ENCODE measurements at places on chromosomes 11 and 22.

GRCh38 chr22:45429981-45430775 is 16.7 kb downstream of the RIBC2 start:
- no peak overlapping the region for H3K27ac ChIP-seq
- H3K4me3 ChIP-seq, result no peak overlapping the region
- no peak for DNase-seq
- no peaks in the 10 kb centered on the region for H3K36me3 ChIP-seq

- H3K4me3 ChIP-seq, result no peak overlapping the region
- H3K4me1 ChIP-seq, result peaks cover 16% of the 10 kb centered on the region
- no peak for DNase-seq
- no peak overlapping the region for H3K27ac ChIP-seq
Measured at GRCh38 chr11:117833401-117833891, 8.9 kb upstream of the FXYD2 start.

- DNase-seq, result no peak
- peaks cover 3% of the 10 kb centered on the region for H3K36me3 ChIP-seq
- H3K4me3 ChIP-seq, result peak overlapping the region; percentile 15
- no peak overlapping the region for H3K27ac ChIP-seq
Measured at GRCh38 chr11:13009921-13010748, 1.0 kb downstream of the RASSF10 start.

DNA sequence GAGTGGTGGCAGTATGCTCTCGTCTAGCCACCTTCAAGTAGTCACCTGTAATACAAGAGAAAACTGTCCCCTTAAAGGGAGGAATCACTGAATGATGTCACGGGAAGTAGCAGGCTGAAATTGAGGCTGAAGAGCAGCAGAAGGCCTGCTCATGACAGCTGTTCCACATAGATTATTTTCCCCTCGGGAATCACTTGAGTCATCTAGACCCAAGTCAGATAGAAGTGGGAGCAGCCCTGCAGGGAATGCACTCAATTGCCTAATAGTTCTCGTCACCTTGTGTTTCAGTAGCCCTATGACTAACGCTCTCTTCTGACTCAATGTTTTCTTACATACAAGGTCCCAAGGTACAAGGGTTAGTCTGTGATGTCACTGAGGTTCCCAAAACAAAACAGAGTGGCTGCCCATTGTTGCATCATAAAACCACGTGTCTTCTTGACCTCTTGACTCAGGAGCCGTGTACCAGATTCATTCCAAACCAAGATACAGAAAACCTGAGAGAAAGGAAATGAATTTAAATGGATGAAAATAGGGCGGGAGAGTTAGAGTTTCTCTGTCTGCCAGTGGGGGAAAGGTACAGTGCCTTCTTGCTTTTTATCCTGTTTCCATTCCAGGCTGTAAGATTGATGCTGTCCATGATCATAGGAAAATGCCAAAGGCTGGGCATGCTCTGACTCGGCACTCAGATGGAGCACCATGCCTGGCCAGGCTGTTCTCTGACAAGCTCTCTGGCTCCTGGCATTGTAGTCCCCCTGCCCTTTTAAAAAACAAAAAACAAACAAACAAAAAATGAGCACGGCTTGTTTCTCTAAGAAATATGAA is 21.6 kb upstream of the C11orf96 start:
- no peak for DNase-seq
- H3K27me3 ChIP-seq, result no peaks in the 10 kb centered on the region
- H3K4me1 ChIP-seq, result peaks cover 3% of the 10 kb centered on the region
- peaks cover 5% of the 10 kb centered on the region for H3K36me3 ChIP-seq
- H3K4me3 ChIP-seq, result no peak overlapping the region

GRCh38 chr11:30125456-30125855 is 105.4 kb upstream of the FSHB start:
- peaks cover 2% of the 10 kb centered on the region for H3K4me1 ChIP-seq
- H3K27ac ChIP-seq, result no peak overlapping the region
- no peaks in the 10 kb centered on the region for H3K36me3 ChIP-seq
- H3K4me3 ChIP-seq, result no peak overlapping the region
- DNase-seq, result no peak
- peaks cover 29% of the 10 kb centered on the region for H3K27me3 ChIP-seq

GRCh38 chr11:79165908-79166307 is 274.9 kb downstream of the TENM4 start:
- no peak for DNase-seq
- no peak overlapping the region for H3K27ac ChIP-seq
- no peak overlapping the region for H3K4me3 ChIP-seq
- no peaks in the 10 kb centered on the region for H3K27me3 ChIP-seq
- no peaks in the 10 kb centered on the region for H3K36me3 ChIP-seq
- H3K4me1 ChIP-seq, result no peaks in the 10 kb centered on the region

GRCh38 chr11:64124147-64124546 is 41.8 kb downstream of the MACROD1 start:
- no peak overlapping the region for H3K27ac ChIP-seq
- no peak for DNase-seq
- no peaks in the 10 kb centered on the region for H3K27me3 ChIP-seq
- H3K4me3 ChIP-seq, result no peak overlapping the region
- peaks cover 2% of the 10 kb centered on the region for H3K4me1 ChIP-seq
- no peaks in the 10 kb centered on the region for H3K36me3 ChIP-seq

DNA sequence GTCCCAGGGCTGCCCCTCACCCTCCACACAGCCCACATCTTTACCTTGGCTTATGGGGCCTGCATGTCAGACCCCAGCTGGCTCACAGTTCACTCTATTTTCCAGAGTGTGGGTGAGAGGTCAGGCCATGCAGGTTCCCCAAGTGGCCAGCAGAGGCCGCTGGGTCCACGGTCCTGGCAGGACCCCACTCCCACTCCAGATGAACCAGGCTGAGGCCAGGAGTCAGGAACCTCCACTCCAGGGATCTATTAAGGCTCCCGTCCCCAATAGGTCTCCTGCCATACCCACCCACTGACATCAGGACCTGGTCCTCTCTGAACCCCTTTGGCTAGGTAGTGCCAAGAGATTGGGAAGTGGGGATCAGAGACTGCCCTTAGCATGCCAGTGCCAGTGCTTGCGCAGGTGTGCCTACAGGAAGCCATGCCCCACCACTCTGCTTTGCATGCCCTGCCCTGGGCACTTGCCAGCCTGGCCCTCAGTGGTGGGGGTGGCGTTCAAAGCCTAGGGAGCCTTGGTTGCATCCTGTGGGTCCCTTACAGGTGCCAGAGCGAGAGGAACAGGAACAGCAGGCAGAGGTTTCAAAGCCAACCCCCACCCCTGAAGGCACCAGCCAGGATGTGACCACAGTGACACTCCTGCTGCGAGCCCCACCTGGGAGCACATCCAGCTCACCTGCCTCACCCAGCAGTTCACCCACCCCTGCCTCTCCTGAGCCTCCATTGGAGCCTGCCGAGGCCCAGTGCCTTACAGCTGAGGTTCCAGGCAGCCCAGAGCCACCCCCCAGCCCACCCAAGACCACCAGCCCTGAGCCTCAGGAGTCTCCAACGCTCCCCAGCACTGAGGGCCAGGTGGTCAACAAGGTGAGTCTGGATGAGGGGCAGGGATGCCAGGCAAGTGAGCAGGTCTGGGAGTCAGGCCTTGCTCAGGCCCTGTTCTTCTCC is 8.3 kb downstream of the SMTN start:
- no peaks in the 10 kb centered on the region for H3K27me3 ChIP-seq
- H3K27ac ChIP-seq, result no peak overlapping the region
- no peaks in the 10 kb centered on the region for H3K36me3 ChIP-seq
- DNase-seq, result peak; percentile 24

DNA sequence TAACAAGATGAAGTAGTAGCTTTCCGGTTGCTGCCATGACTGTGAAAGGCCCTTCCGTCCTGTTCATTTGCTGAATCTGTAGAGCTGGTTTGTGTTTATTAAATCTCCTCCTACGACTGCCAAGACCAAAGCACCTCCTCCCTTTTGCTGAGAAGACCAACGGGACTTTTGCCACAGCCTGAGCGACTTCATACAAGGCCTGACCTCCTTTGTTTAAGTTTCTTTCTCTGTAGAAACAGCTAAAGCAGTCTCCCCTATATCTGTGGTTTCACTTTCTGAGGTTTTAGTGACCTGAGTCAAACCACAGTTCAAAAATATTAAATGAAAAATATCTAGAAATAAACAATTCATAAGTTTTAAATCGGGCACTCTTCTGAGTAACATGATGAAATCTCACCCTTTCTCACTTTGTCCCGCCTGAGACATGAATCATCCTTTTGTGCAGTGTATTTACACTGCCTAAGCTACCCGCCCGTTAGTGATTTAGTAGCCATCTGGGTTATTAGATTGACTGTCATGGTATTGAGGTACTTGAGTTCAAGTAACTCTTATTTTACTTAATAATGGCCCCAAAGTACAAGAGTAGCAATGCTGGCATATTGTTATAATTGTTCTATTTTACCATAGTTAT is 119.1 kb upstream of the LRRC4C start:
- no peaks in the 10 kb centered on the region for H3K36me3 ChIP-seq
- no peaks in the 10 kb centered on the region for H3K27me3 ChIP-seq
- H3K27ac ChIP-seq, result no peak overlapping the region
- H3K4me1 ChIP-seq, result no peaks in the 10 kb centered on the region
- no peak overlapping the region for H3K4me3 ChIP-seq

DNA sequence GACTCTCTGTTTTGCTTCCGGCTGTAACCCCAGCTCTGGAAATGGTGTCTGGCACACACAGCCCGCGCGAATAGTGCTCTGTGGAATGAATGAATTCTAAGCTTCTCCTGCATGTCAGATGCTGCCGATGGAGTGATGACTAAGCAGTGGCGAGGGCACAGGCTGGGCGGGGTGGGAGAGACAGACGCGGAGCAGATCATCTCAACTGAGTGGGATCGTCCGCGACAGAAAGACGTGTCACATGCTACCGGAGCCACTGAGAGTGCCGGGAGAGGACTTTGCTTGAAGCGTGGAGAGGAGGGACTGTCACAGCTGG is 334.5 kb downstream of the CTTN start:
- H3K27ac ChIP-seq, result no peak overlapping the region
- H3K36me3 ChIP-seq, result no peaks in the 10 kb centered on the region
- no peak overlapping the region for H3K4me3 ChIP-seq
- peaks cover 18% of the 10 kb centered on the region for H3K27me3 ChIP-seq

DNA sequence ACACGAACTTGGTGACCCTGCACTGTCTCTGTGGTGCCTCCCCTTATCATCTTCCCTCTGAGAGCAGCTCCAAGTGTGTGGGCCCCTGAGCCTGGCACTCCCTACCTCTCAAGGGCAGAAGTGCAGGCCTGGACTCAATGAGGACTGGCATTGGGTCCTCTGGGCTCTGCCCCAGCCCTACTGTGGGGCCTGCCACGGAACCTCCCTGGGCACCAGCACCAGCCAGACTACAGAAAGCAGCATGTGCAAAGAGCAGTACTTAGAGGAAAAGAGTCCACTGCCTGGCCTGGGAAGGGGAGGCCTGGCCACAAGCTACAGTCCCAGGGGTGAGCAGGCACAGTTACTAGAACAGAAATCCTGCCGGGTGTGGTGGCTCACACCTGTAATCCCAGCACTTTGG is 222.5 kb downstream of the DSCAML1 start:
- no peak overlapping the region for H3K27ac ChIP-seq
- DNase-seq, result no peak
- peaks cover 39% of the 10 kb centered on the region for H3K27me3 ChIP-seq

- H3K36me3 ChIP-seq, result peaks cover 9% of the 10 kb centered on the region
- DNase-seq, result no peak
- peak overlapping the region; percentile 47 for H3K27ac ChIP-seq
- peaks cover 16% of the 10 kb centered on the region for H3K4me1 ChIP-seq
Measured at GRCh38 chr22:45329530-45329936, 19.8 kb downstream of the FAM118A start.

GRCh38 chr11:8531312-8531711 is 62.7 kb downstream of the STK33 start:
- no peak overlapping the region for H3K4me3 ChIP-seq
- peaks cover 35% of the 10 kb centered on the region for H3K27me3 ChIP-seq
- H3K4me1 ChIP-seq, result peaks cover 2% of the 10 kb centered on the region
- H3K36me3 ChIP-seq, result no peaks in the 10 kb centered on the region

DNA sequence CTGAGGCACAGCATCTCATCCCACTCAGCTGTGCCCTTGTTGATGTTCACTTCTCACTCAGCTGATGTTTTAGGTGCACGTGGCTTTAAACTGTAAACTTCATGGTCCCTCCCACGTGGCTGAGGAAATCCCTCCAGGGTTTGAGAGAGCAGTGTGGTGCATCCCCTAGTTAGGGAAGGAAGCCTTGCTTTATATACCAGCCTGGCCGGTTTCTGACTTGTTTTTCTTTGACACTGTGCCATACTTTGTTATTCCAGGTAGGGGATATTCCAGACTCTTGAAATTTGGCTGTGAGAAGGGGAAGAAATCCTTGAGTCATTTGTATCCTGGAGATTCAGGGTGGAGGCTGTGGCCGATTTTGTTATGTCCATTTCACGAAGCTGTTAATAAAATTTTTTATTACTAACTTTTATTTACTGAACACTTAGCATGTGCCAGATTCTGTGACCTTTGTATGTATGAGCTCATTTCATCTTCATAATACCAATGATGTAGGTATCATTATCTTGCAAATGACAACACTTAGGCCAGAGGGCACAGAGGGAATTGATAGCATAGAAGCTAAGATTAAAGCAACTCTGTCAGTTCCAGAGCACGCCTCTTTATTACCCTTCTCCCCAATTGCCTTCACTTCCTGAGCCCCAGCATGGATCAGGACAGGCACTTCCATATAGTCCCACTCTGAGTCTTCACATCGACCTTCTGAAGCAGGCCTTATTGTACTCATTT is 116.6 kb downstream of the NAV2 start:
- H3K4me3 ChIP-seq, result no peak overlapping the region
- peaks cover 7% of the 10 kb centered on the region for H3K27me3 ChIP-seq
- no peaks in the 10 kb centered on the region for H3K4me1 ChIP-seq
- no peak for DNase-seq

DNA sequence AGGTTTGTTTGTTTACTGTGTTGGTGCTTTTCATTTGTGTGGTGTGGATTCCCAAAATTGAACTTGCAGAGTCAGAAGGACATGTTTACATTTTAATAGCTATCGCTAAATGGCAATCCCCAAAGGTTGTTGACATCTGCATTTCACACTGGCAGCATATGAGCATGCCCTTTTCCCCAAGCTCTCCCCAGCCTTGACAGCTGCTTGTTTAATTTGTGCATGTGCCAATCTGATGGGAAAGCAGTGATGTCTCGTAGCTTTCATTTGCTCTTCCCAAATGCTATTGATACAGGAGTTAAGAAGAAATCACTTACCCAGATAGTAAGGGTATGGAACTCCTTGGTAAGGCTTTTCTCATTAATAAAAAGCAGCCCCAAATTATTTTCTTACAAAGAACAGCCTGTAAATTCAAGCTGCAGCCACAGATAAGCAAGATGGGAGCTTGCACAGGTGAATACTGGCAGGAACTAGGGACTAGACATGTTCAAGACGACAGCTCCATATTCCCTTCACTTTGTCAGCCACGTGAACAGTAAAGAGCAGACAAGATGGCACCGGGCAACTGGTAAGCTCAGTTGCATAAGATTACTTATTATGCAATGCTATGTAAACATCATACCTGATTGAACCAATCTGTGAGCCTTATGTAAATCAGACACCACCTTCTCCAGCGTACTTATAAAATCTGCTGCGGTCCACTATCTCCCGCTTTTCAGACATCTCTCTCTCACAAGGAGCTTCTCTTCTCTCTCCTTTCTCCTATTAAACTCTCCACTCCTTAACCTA is 87.4 kb downstream of the IGLL5 start:
- H3K27ac ChIP-seq, result no peak overlapping the region
- H3K4me3 ChIP-seq, result no peak overlapping the region
- H3K27me3 ChIP-seq, result peaks cover 48% of the 10 kb centered on the region
- no peaks in the 10 kb centered on the region for H3K36me3 ChIP-seq

Data from T-helper 17 cell (primary cell).